ENCODE measurements at places on chromosomes 7 and 10.

- no peak for DNase-seq
Measured at GRCh38 chr10:80356563-80356988, at the start of the genes DYDC1 and DYDC2. DYDC1 (minus strand) TSS chr10:80356755; CDS start chr10:80352601, 4,154 bp downstream. DYDC2 (plus strand) TSS chr10:80356781; CDS start chr10:80362444, 5,663 bp downstream.

- no peak for DNase-seq
Measured at GRCh38 chr7:23107781-23108180, 2.2 kb downstream of the KLHL7 start.

- no peak for DNase-seq
Measured at GRCh38 chr10:14688606-14689005, 86.1 kb downstream of the FAM107B start.

DNA sequence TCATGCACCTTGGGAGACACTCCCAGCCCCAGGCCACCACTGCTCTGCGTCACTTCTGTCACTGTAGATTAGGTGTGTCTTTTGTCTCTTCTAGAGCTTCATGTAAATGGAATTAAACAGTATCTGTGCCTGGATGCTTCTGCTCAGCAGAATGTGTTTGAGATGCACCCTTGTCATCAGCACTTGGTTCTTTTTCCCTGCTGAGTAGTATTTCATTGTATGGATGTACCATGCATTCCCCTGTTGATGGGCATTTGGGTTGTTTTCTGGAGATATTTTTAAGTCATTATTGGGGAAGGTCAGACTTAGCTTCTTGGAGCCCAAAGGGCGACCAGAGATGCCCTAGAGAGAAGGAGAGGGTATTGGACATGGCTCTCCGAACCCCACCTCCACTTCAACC, 124.3 kb upstream of the MACROH2A2 start:
- DNase-seq: no peak

DNA sequence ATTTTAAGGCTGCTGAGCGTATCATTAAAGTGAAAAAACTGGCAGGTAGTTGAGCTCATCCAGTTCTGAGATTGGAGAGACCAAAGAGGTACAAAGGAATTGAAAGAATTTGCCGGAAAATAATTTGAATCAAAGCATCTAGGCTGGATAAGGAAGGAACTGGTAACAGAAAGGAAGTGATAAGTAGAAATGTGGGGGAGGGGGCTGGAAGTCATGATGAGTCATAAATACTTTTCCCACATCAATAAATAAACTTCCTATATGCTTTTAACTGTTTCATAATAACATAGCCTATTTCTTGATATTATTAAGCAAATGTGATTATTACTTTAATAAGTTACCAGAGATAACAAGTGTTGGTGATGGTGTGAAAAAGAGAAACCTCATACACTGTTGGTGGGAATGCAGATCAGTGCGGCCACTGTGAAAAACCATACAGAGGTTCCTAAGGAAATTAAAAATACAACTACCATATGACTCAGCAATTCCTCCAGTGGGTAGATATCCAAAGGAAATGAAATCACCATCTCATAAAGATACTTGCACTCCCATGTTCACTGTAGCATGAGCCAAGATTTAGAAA, 27.0 kb downstream of the ZNF438 start:
- peak; percentile 92 for DNase-seq

- DNase-seq: peak; percentile 97
Measured at GRCh38 chr7:36661135-36661840, 63.0 kb downstream of the AOAH start.

- no peak for DNase-seq
Measured at GRCh38 chr10:72483471-72483870, 128.8 kb upstream of the DNAJB12 start.
